ENCODE measurements at places on chromosomes 2 and 18.

- peak; percentile 16 for DNase-seq
Observed at GRCh38 chr2:62410015-62410453, 96.0 kb downstream of the TMEM17 start.

DNA sequence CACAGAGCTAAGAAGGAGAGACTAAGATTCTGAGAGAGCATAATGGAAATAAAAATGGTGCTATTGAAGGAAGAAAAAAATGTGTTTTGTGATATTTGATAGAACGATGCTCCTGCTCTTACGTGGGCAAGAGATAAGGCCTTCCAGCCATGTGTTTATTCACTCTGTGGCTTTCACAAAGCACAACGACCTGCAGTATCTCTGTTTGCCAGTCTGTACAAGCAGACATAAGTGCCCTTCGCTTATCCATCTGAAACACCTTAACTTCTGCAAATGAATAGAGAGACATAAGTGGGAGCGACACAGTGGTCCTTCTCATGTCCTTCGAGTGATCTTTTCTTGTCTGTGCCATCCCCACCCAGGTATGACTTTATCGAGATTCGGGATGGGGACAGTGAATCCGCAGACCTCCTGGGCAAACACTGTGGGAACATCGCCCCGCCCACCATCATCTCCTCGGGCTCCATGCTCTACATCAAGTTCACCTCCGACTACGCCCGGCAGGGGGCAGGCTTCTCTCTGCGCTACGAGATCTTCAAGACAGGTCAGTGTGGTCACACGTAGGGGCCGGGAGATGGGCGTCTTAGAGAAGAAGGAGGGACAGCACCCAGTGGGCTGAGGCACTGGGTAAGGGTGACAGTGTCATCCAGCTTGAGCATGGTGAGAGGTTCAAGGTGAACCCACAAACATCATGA, 33.7 kb downstream of the NRP2 start:
- DNase-seq: no peak

DNA sequence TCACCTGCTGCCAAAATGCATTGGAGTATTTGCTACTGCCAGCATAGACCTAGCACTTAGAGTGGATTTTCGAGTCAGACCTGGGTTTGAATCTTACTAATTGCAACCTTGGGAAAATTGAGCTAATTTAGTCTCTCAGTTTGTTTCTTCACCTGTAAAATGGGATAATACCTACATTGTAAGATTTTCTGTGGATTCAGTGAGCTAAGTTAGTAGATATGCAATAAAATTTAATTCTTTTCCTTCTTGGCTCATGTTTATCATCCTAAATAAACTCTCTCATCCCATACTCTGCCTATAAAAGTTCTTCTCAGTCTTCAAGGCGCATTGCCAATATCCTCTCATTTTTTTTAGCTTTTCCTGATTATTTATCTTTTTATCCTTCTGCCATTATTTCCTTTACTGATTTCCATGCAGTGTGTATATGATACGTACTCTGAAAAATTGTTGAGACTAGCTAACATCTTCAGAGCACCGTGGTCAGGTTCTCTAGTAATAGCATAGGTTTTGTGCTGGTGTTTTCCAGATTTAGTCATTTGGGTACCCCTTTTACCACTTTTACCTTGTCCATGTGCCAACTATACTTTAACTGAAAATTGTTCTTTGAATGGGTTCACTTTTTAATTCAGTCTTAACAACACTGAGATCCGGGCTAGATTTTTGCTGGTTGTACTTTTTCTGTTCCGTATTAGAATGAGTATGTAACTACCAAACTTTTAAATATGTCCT, 7.3 kb downstream of the CEP192 start:
- no peak for DNase-seq

GRCh38 chr2:232042911-232043574, 81.5 kb downstream of the DIS3L2 start:
- DNase-seq: no peak

DNA sequence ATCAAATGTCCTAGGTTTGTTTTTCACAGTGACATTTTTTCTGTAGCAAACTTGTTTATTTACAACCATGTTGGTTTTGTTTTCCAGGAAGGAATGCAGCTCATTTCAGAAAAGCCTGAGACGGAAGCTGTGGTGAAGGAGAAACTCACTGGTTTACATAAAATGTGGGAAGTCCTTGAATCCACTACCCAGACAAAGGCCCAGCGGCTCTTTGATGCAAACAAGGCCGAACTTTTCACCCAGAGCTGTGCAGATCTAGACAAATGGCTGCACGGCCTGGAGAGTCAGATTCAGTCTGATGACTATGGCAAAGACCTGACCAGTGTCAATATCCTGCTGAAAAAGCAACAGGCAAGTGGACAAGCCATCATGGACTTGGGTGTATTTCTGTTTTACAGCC, 79.2 kb upstream of the EML6 start:
- DNase-seq: no peak

DNA sequence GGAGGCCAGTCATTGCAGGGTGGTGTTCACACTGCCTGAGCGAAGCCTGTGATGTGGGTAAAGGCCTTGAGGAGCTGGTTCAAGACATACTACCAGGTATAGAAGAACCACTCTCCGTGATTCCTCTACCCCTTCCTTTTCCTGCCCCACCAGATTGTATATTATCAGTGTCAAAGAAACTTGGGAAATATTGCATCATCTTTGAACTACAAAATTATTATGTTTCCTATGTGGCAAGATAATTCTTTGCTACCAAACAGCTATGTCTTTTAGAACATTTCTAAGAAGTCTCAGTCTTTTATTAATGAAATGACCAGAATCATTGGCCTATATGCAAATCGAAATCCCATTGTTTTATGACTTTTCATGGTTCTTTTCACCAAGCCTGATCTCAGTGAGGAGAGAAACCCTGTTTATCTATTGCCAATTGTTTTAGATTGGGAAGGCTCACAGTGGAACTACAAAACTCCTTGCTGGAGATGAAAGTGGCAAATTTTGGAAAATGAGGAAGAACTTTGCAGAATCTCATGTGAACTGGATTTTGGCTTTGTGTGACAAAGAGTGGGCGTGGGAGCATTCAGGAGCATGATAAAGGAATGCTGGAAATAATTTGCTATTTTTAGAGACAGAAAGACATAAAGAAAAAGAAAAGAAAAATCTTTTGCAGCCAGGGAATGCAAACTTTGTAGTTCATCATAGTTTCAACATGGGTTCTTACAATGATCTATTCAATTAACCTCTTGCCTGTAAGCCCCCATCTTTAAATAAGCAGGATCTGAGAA, 286.9 kb downstream of the INSIG2 start:
- no peak for DNase-seq

GRCh38 chr2:160756481-160756880, 262.9 kb upstream of the RBMS1 start:
- DNase-seq: no peak

- DNase-seq: no peak
Observed at GRCh38 chr18:7870855-7871254, 303.7 kb downstream of the PTPRM start.

- no peak for DNase-seq
Observed at GRCh38 chr2:125167152-125167551, 1142.1 kb downstream of the CNTNAP5 start.

DNA sequence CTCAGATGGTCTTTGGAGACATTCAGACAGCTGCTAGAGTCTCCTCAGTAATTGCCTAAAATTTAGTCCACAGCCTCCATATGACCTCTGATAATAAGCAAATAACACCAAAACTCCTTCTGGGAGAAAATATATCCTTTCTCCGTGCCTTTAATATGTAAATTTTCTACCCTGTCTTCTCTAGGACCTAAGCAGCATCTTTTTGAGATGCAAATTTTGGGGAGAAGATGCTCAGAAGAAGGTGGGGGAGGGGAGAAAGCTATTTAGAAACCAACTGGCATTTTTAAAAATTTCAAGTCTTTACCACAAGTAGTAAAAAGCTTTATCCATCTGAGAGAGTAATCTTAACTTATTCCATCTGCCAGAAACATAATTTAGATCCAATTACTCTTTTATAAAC, 120.4 kb upstream of the MSH6 start:
- no peak for DNase-seq

DNA sequence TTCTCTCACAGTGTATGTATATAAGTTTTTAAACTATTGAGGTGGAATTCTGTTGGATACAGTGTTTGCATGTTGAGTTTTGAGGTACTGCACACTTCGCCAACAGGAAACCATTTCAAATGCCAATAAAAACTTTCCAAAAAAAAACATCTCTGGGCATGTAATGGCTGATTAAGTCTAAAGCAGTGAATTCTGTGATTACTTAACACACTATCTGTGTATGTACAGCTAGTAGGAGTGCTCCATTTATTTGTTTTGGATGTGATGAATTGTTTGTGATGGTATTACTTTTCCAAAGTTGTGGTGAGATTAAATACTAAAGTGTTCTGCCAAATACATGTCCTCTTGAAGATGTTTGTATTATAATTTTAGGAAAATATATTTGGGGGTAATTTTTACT, 31.1 kb downstream of the MMADHC start:
- DNase-seq: no peak
